ENCODE measurements at places on chromosomes 6 and 20.
A peak's percentile ranks its signal among the peaks of the same experiment; 100 is the strongest.

DNA sequence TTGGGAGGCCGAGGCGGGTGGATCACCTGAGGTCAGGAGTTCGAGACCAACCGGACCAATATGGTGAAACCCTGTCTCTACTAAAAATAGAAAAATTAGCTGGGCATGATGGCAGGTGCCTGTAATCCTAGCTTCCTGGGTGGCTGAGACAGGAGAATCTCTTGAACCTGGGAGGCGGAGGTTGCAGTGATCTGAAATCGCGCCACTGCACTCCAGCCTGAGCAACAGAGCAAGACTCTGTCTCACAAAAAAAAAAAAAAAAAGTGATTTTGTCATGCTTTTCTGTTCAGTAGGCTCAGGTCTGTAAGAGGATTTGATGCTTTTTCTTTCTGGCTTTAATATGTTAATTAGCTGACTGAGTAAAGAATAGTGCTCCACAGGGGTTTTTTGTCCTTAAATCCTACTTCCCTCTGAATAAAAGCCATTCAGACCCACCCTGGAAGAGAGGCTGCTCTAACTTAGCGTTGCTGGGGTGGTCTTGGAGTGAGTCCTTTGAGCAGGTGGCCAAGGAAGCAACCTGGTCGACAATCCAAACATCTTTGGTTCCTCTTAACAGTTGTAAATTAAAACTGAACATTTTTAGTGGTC is 19.0 kb downstream of the MCM8 start:
- DNase-seq, result no peak

DNA sequence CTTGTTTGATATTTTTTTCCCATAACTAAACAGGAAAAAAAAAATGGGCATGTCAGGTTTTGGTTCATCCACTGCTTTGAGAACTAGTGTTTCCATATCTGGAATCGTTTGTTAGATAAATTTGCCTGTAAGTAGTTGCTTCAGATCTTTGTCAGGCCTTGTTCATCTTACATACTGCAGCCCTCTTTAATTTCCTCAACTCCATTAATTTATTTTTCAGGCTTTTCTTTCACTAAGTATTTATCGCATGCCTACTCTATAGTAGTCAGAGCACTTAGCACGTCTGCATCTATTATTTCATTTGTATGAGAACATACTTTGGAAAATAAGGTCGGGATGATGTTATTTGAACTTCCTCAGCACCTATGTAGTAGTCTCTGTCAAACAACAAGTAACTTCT is 80.9 kb downstream of the CAP2 start:
- DNase-seq, result no peak

DNA sequence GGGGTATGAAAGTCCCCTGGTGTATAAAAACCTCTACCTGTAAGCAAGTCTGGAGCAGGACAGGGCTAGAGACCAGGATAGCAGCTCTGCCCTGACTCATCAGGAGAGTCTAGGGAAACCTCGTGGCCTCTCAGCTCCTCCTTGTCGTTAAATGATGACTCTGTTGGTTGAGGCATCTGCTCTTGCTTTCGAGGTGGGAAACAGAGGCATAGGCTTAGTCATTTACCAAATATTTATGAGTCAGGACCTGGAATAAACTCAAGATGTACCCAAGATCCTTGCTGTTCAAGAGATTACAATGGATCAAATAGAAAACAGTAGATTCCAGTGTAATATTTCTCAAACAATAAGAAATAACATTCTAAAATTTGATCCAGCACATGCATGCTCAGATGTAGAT is 5.5 kb downstream of the MANBAL start:
- peak; percentile 90 for DNase-seq

- no peak for DNase-seq
These were observed 679 bp upstream of the PPDPF start for GRCh38 chr20:63519668-63520503.

- no peak for DNase-seq
These were observed 23.7 kb upstream of the TSHZ2 start for GRCh38 chr20:52948491-52948890.

GRCh38 chr6:128208078-128208477 is 307.2 kb upstream of the THEMIS start:
- peak; percentile 3 for DNase-seq

DNA sequence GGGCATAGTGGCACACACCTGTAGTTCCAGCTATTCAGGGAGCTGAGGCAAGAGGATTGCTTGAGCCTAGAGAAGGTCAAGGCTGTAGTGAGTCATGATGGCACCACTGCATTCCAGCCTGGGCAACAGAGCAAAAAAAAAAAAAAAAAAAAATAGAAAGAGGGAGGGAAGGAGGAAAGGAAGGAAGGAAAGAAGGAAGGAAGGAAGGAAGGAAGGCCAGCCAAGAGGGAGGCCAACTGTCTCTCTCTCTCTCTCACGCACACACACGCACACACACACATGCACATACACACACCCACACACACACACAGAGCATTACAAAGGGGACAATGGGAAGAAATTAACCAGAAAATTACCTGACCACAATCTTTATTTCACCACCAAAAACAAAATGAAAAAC is 50.6 kb upstream of the COL9A1 start:
- no peak for DNase-seq

- peak; percentile 53 for DNase-seq
These were observed 3.5 kb downstream of the FOXS1 start for GRCh38 chr20:31841928-31842327.

DNA sequence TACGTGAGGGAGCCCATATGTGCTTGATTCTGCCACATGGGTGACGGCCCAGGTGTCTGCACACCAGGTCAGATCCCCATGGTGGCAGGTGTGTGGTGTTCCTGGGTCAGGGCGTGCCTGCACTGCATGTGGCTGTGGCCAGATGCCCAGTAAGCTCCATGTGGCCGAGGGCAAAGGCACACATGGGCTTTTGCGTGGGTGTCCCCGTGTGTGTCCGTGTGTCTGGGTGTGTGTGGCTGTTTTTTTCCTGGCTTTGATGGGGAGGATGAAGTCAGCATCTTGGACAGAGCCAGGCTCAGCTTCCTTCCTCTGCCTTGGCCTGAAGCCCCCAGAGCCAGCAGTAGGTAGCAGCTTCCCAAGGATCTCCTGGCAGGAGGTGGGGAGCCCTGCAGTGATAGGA is 1.5 kb upstream of the TNXB start:
- no peak for DNase-seq

GRCh38 chr6:155887421-155887820 is 431.8 kb upstream of the NOX3 start:
- no peak for DNase-seq

- no peak for DNase-seq
These were observed 6.6 kb upstream of the ELOVL2 start for GRCh38 chr6:11050731-11051130.

DNA sequence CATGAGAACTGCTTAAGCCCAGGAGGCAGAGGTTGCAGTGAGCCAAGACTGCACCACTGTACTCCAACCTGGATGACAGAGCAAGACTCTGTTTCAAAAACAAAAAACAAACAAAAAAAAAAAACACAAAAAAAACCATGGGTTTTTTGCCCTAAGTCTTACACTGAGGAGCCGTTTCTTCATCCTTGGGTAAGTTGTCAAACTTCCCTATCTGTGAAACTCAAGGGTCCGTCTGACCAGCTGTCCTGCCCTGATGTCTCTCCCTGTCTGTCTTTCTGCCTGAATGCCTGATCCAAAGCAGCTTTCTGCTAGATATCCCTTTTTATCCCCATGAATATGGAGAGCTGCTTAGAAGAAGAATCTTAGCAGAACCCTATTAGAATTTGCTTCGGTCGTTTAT is 41.3 kb upstream of the CLDN20 start:
- DNase-seq, result no peak

GRCh38 chr6:158853072-158853879 is 34.1 kb upstream of the EZR start:
- peak; percentile 86 for DNase-seq

DNA sequence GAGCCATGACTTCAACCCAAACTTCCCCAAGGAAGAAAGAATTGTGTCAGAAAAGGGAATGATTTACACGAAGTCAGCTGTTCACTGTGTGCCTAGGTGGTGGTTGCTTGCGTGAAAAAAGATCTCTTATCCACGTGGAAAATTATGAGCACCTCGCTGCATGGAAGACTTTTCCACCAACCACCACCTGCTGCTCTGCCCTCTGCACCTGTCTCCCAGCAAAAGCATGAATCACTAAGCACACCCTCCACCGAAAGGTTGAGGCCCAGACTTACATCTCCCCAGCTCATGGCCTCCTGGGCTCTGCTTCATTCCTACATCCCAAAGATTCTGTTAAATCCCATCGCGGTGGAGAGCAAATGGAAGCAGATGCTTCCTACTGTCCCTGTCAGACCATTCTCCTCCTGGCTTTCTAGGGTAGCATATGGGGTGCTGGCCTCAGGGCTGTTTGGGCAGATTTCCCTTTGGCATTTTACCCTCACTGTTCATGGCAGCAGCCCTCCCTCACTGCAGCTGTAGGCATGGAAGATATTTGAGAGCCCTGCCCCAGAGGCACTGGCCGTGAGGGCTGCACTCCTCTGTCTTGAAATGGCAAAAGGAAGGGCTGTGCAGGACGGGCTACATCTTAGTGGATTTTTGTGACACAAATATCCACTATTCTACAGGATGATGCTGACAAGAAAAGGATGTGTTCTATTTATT is 37.6 kb upstream of the CST5 start:
- no peak for DNase-seq

DNA sequence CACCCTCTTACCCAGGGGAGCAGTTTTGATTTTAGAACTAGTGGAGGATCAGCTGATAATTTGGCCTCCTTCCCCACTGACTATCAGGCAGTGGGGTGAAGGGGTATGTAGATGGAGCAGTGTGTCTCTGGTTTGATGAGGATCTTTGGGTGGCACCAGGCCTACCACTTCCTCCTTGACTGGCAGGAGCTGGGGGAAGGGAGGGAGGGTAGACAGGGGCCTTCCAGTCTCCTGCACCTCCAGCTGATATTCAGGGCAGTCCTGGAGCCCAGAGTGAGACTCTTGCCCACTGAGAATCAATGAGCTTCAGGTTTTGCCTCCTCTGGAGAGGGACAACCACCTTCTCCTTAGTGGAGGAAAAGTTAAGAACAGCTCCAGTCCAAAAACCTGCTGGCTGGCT is 3.2 kb downstream of the DEF6 start:
- DNase-seq, result no peak

- DNase-seq, result no peak
These were observed 31.4 kb downstream of the PTPN1 start for GRCh38 chr20:50541606-50542041.

DNA sequence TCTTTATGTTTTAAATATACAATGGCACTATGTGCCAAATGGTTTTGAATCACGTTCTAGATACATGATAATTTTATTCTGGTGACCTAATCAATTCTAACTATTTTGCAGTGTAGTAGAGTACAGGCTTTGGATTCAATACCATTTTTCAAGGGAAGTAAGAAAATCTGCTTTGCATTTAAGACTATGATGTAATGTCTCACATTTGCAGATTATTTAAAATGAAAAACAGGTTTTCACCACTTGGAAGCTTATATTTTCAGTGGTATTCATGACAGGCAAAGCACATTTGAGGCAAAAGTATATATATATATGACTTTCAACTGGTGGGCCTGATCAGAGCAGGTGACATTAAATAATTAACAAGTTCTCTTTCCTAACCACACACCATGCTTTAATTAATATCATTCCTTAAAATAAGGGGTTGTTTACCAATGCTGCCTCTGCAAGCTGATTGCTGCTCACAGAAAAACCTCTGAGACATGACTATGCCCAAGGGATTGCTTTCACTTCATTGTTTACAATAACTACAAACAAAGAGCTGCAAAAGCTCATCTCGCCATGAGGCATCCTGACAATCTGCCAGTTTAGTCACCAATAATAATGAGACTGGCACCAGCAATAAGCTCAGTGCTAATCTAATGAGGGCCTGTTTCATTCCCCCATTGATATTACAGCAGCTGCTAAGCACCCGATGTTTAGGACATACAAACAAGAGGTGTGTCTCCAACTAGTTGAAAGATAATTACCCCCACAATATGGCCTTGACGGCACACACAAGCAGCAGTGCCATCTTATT is 1176.0 kb upstream of the GJE1 start:
- DNase-seq, result no peak

DNA sequence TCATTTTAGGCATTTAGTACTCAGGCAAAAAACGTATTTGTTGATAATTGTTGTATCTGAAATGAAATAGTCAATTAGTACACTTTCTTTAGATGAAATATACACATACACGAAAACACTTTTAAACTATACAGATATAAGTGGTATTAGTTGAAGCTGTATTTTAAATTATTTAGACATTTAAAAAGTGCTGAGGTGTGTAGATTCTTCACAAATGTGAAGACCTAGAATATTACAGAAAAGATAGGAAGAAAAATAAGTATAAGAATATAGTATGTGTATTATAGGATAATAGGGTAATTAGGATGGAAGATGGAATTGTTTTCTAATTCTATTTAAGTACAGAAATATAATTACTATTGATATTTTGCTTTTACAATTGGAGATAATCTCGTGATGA is 4.6 kb downstream of the ZFAND3 start:
- no peak for DNase-seq

GRCh38 chr20:7667194-7667593 is 273.1 kb downstream of the HAO1 start:
- no peak for DNase-seq
